Renal cortex interstitium (tissue), 15 donors: ENCODE measurements at places on chromosomes 2 and 18.

DNA sequence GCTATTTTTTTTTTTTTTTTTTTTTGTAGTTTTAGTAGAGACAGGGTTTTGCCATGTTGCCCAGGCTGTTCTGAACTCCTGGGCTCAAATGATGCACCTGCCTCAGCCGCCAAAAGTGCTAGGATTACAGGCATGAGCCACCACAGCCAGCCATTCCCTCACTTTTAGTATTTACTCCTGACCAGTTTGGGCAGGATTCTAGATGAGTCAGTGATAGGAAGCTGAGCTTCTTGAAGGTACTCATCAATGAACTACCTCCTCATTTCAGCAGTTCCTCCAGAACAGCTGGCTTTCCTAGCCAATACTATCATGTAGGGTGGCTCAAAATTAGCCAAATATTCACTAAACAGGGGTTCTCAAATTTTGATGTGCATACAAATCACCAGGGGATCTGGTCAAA, 57.2 kb downstream of the CYBRD1 start:
- no peak for DNase-seq

- DNase-seq: no peak
Observed at GRCh38 chr2:96764253-96764637, 3.5 kb downstream of the CNNM4 start.

DNA sequence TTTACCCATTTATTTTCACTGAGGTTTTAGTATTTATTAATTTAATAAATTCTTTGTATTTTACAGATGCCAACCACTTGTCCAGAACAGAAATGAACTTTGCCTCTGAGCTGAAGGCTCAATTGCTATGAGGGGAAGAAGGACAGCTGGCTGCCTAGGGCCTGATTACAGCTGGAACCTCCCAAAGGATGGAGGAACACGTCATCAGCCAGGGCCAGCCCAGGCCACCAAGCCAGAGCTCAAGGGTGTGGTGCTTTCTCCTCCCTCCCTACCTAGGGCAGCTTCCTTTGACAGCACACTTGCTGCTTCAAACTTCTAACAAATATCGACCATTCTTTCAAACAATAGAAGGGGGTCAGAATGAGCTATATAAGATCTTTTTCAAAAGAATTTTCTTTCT, 19.7 kb upstream of the RIOK3 start:
- no peak for DNase-seq

GRCh38 chr2:97713296-97714083, at the start of gene ZAP70:
Gene ZAP70 (plus strand): TSS chr2:97713576. CDS start chr2:97724037, 10,461 bp downstream.
- no peak for DNase-seq
